Cortex of kidney (tissue), 1 donor: ENCODE measurements at places on chromosomes 11 and 22.

DNA sequence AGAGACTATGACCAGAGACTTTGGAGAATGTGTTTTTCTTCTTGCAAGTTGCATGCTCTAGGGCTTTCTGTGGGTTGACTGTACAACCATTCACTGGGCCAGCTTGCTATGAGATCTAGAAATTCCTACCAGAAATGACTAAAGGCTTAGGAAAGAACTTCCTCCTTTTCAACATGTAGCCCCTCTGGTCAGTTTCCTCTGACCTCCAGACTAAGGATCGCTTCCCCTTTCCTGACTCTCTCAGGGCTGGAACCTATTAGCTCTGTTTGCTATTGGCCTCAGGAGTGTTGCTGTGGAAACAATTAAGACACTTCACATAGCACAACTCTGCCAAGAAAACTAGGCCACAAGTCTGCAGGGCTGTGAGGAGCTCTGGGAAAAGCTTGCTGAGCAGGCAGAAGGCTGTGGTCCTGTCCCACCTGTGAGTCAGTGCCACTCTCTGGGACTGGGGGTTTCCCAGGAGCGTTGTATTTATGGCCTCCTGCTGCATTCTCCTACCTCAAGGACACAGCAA is 10.7 kb downstream of the CRY2 start:
- no peak for DNase-seq

- DNase-seq, result no peak
These were observed 23.1 kb downstream of the JRKL start for GRCh38 chr11:96412761-96413381.

GRCh38 chr22:30824096-30824495 is 129.4 kb downstream of the OSBP2 start:
- no peak for DNase-seq

DNA sequence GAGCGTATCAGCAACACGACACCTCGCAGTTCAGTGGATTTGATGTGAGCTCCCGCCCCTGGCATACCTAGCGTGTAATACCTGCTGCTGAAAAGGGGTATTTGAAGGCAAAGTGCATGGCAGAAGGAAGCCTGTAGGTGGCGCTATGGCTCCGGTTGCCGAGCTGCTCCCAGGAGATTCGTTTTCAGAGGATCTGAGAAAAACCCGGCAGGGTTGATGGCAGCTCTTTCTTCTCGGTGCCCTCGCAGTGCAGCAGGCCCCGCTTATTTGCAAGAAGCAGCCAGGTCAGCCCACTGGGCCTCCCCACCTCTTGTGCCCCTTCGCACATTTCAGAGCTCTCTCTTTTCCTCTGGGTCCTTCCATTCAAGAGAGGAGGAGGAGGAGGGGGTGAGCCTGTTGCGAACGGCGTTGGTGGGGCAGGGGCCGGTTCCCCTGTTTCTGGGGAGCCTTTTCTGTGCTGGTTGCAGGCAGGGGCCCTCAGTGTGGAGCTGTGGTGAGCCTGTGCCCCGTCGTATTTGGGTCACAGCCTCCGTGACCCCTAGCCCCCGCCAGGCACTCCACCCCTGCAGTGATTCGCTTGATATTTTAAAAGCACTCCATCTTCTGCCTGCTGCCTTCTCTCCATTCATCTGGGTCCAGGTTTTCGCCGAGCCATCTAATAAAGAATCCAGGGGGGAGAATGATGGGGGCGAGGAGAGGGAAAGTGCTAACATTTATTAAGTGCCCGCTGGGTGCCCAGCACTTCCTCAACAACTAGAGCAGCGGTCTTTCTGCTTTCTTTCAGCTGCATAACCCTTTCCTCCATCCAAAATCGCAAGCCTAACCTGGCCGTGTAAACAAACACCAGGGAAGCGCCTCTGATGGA is 85.3 kb upstream of the SYT13 start:
- no peak for DNase-seq

- no peak for DNase-seq
These were observed 3.9 kb downstream of the CHEK2 start for GRCh38 chr22:28737701-28738100.

DNA sequence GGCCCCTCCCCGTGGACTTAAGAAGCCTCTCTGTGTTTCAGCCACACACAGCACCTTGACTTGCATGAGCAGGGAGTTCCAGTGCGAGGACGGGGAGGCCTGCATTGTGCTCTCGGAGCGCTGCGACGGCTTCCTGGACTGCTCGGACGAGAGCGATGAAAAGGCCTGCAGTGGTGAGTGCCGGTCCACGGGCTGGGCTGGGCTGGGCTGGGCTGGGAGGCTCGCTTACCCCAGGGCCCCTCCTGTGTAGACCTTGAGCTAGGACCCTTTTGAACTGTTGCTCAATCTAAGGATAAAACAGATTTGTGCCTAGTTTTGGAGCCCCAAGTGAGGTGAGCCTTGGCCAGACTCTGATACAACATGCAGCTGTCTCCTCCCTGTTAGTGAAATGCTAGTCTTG is 151.4 kb upstream of the SORL1-AS1 start:
- no peak for DNase-seq

DNA sequence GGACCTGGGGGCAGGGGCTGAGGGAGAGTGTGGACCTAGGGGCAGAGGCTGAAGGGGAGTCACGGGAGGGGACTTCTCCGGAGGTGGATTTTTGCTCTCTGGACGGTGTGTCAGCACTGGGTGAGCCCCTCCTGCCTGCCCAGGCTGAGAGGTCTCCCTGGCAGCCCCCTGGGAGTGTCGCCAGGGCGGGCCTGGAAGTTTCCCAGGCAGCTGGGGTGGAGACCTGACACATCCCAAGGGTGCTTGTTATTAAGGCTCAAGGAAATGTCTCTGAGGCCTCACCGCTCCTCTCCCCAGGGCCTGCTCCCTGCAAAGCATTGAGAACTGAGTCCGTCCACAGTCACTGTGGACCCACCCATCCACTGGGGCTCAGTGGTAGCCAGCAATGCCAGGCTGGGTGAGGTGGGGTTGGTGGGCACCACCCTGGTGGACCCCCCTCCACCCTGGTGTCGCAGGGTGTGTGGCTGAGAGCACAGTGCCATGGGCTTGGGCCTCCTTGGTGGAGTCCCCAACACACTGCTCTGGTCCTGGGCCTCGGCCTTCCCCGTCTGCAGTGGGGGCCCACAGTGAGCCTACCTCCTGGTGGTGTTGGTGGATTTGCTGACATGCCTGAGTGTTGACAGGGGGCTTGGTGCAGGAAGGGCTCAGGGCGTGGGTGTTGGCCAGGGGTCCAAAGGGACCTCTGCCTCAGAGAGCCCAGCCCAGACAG is 2.5 kb downstream of the CD81 start:
- no peak for DNase-seq

DNA sequence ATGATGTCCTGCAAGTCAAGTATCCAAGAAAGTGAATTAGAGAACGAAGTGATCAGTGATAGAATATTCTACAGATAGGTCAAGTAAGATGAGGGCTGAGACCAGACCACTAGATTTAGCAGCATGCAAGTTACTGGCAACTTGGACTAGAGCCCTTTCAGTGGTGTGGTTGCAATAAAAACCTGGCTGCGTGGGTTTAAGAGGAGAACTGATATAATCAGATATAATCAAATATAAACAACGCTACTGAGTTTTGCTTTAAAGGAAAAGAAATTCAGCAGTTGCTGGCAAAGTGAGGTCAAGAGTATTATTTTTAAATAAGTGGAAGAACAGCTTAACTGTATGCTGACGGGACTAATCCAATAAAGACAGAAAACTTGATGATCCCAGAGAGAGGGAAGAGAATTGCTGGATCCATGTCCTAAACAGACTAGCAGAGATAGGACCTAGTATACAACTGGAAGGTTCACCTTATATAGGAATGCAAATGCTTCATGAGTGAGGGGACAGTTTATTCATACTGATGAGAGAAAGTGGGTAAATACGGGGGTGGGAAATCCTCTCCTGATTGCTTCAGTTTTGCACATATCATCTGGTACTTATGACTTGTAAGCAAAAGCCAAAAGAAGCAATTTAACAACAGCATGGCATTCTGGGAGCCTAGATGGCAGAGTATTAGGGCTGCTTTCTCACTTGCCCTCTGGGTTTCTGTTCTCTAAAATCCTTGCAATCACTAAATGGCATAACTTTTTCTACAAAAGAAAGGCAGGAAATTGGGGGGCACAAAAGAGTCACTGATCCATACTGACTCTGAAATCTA is 146.2 kb downstream of the RBFOX2 start:
- DNase-seq, result no peak

GRCh38 chr11:122863704-122864326 is 18.7 kb upstream of the JHY start:
- no peak for DNase-seq

DNA sequence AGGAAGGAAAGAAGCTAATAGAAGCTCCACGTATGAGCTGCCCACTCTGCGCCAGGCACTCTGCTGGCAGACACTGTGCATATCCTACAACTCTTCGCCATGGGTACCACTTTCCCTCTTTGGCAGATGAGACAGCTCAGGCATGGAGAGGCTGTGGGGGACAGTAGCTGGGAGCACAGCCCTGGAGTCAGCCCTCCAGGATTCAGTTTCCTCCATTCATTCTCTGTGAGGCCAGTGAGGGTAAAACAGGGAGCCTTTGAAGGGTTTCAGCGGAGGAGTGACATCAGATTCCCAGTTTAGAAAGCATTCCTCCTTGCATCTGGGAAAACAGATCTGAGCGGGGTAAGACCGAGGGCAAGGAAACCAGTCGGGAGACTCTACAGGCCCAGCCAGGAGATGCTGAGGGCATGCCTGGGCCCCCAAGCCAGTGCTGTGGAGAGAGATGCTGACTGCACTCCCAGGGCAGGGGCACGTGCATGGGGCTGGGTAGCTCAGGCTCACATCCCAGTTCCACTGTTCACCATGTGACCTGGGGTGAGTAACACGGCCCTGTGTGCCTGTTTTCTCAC is 58.3 kb upstream of the EMID1 start:
- DNase-seq, result no peak

GRCh38 chr11:71153005-71153390 is 99.4 kb downstream of the SHANK2 start:
- no peak for DNase-seq

DNA sequence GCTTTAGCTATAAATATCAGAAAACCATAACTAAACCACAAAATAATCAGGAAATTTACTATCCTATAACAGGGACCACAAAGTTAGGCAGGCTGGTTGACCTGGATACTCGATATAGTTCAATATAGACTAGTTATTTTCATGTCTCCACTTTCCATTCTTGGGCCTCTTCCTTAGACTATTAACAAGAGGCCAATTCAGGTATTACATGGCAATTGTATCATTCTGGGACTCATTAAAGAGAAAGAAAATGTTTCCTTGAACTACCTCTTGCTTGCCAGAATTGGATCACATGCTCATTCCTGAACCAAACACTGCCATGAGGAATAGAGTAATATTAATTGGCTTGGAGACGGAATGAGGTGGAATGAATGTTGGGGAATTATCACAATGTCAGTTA is 76.0 kb downstream of the EIF3M start:
- no peak for DNase-seq

GRCh38 chr11:1854949-1855885 is 2.3 kb downstream of the LSP1 start:
- DNase-seq, result no peak

DNA sequence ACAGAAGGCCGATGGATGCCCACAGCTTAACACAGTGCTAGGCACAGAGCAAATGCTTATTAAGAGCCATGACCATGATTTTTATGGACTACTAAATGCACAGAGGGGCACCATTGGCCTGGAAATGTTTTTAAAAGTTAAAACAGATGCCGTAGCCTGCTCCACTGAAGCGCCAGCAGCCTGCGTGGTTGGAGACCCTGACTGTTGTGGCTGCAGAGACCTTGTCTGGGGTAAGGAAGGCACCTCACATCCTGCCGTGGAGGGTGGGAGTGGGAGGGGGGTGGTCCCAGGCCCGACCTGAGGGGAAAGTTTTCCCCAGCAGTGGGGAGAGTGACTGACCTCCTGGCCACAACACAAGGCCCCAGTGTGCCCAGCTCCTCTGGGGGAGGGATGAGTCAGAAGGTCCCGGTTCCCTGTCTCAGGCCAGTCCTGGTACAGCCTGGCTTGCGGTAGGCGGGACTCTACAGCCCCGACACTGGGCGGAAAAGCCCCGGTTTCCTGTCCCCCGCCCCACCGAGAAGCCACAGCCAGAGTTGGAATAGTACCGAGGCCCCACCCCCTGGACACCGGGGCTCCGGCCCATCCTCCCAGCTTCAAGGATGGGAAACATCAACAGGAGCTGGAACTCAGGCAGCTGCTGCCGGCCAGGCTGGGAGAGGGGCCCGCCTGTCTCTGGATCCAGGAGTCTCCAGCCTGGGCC is 7.0 kb downstream of the CHST1 start:
- DNase-seq, result no peak

DNA sequence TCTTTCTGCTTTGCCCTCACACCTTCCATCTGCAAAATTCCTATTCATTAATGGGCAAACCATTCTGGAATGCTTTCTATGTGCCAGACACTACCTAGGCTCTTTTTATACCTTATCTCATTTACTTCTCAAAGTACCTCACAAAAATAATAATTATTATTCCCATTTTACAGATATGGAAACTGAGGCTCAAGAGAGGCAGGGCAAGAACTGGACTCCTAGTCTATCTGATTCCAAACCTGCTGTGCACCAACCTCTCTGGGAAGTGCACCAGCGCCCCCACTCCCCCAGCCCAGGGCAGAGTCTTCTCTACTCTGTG is 826 bp upstream of the DGAT2 start:
- DNase-seq, result no peak

GRCh38 chr11:118820412-118821357 is 29.7 kb upstream of the DDX6 start:
- DNase-seq, result no peak

DNA sequence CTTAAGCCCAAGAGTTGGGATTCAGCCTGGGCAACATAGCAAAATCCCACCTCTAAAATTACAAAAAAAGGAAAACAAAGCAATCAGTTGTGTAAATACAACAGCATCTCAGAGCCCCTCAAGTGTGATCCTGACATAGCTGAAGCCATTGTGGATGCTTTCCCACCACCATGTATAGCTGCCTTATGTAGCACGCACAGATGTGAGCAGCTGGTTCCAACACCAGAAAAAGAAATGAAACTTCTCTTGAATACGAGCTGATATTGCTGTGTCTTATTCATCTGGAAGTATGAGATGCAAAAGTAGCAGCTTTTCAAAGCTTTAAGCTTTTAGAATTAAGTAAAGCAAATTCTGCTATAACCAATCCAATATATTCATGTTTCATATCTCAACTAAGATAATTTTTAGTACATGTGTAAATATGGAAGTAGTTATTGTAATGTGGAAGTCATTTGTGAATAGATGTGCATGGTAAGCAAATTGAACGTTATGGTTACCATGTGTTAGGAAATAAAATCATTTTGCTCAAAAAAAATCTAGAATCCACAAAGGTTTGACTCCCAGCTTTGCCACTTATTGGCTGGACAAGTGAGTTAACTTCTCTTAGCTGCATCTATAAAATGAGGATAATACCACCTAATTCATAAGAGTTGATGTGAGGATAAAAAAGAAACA is 63.2 kb downstream of the SGSM3 start:
- no peak for DNase-seq
